ENCODE measurements at places on chromosomes 1 and 21.

- no peak for DNase-seq
These were observed 234.9 kb downstream of the TNR start for GRCh38 chr1:175508320-175509110.

DNA sequence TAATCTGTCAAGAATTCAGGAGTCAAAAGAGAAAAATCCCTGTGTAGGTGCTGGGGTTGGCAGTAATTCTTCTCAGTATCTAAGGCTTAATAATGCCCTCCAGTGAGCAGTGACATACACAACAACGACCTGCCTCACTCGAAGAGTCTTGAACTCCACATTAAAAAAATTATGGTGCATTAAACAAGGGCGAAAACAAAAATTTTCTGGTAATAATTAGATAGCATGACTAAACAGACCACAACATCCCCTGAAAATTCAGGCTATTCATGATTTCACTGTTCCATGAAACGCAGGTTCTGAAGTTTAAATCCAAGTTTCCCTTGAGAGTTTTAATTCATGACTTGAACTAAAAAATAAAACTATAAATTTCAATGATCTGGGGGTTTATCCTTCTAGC is 5.1 kb downstream of the SRSF4 start:
- no peak for DNase-seq

DNA sequence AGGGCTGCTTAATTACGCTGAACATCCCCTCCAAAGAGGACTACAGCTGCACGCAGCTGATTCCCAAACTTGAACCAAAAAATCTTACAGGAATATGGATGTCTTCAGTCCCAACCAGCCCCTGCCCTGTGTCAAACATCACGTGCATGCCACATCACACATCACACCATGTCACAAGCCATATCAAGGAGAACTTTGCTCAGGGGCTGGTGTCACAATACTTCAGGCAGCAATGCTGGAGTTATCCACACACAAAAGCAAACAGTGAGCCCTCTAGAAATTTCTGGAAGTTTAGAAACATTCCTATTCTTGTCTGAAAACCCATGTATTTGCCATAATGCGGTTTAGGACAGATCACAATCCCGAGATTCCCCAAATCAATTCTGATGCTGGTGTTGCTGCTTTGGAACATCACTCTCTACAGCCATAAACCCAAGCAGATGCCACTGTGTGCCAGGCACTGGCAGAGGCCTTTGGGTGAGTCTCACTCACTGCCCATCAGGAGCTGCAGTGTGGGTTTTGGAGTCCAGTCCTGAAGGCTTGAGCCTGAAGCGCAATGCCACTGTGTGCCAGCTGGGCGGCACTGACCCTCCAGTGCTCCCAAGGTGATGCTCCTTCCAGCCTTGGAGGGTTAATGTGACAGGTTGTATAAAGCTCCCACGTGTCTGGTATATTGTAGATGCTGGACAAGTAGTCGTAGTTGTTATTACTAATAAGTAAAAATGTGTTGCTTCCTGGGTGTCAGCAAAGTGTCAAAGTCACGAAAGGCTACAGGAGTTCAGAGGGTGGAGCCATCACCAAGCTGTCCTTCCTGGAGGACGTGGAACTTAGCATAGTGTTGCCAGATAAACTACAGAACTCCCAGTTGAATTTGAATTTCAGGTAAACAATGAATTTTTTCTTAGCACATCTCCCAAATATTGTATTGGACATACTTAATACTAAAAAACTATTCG is 20.1 kb upstream of the EFNA1 start:
- DNase-seq, result no peak

GRCh38 chr1:55039342-55040082 is at the start of gene PCSK9:
Gene PCSK9, plus strand, starts transcription at chr1:55039548. Its CDS starts 290 bp downstream, at chr1:55039838.
- DNase-seq, result no peak

DNA sequence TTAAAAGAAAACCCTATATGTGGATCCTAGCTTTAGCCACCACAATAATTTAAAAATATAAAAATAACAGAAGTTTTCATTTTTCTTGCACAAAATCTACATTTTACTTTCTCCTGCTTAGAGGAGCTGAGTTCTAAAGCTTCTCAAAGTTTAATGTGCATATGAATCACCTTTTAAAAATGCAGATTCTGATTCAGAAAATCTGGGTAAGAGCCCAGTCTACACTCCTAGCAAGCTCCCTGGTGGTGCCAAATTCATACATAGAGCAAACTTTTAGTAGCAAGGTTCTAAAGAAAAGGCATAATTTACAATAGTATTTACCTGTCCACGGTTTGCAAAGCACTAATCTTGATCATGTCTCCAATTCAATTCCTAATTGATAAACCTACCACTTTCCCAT is 19.3 kb downstream of the RSBN1 start:
- DNase-seq, result no peak

GRCh38 chr1:26784886-26785285 is 2.9 kb upstream of the PIGV start:
- no peak for DNase-seq

- no peak for DNase-seq
These were observed 88.1 kb upstream of the HIVEP3 start for GRCh38 chr1:42006836-42007235.

- DNase-seq, result no peak
These were observed 25.8 kb upstream of the BCAS2 start for GRCh38 chr1:114607223-114607622.

DNA sequence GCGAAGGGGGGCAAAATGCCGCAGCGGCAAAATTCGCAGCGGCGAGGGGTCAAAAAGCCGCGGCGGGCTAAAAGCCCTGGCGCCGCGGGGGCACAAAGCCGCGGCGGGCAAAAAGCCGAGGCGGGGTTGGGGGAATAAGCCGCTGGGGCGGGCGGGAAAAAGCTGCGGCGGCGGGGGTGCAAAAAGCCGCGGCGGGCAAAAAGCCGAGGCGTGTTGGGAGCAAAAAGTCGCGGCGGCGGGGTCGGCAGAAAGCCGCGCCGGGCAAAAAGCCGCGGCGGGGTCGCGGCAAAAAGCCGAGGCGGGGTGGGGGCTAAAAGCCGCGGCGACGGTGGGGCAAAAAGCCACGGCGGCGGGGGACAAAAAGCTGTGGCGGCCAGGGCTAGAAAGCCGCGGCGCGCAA is 3902.5 kb downstream of the SRGAP2C start:
- DNase-seq, result no peak

- DNase-seq, result no peak
These were observed 900.8 kb downstream of the TTLL7 start for GRCh38 chr1:83098131-83098530.
